ENCODE measurements at places on chromosomes 13 and 19.

- DNase-seq, result no peak
Measured at GRCh38 chr13:20334309-20334708, 102.2 kb upstream of the GJB6 start.

DNA sequence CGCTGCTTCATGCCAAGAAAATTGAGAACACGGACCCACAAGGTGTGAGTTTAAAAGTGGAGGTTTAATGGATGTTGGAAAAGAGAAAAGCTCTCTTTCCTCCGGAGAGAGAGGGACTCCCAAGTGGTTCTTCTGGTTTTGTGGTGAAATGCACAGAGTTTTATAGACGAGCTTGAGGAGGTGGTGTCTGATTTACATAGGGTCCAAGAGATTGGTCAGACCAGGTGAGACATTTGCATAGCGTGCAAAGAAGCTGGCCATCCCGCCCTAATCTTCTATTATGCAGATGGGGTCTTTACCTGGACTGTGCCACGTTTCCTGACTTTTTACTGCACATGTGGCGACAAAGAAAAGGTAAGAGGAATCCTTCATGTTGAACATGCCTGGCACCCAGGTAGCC is 236.4 kb upstream of the PCDH9 start:
- DNase-seq, result no peak

- DNase-seq, result no peak
Measured at GRCh38 chr13:35886332-35887114, 244.7 kb downstream of the DCLK1 start.

DNA sequence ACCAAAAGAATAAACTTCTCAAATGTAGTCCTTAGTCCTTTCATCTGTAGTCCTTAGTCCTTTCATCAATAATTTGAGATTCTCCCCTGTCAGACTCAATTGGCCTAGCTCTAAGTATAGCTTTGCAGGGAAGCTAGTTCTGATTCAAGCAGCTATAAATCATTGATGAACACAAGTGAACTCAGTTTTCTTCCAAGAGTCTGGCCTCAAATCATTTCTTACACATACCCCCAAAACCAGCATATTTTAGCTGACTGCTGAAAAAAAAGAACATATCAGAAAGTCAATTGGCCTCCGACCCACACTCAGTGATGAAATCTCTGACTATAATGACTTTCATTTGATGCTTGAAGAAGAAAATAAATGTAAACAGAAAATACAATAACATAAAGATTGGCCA is 64.9 kb downstream of the TNFSF11 start:
- no peak for DNase-seq
